HS-5 (cell line): ENCODE measurements at places on chromosomes 7 and 10.

DNA sequence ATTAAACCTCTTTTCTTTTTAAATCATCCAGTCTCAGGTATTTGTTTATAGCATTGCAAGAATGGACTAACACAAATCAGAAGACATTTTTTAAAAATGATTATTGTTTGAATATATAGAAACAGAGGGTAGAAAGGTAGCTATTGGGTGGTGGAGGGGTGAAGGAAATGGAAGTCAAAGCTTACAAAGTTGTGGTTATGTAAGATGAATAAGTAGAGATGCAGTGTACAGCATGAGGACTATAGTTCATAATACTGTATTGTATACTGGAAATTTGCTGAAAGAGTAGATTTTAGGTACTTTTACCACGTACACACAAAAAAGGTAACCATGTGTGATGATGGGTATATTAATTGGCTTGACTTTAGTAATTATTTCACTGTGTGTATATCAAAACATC, 144.0 kb upstream of the FAM3C start:
- DNase-seq = no peak

- DNase-seq = no peak
Measured at GRCh38 chr10:58350619-58351323, 16.0 kb downstream of the UBE2D1 start.

GRCh38 chr7:44087911-44088838, 5.8 kb upstream of the POLM start:
- DNase-seq = peak; percentile 99

DNA sequence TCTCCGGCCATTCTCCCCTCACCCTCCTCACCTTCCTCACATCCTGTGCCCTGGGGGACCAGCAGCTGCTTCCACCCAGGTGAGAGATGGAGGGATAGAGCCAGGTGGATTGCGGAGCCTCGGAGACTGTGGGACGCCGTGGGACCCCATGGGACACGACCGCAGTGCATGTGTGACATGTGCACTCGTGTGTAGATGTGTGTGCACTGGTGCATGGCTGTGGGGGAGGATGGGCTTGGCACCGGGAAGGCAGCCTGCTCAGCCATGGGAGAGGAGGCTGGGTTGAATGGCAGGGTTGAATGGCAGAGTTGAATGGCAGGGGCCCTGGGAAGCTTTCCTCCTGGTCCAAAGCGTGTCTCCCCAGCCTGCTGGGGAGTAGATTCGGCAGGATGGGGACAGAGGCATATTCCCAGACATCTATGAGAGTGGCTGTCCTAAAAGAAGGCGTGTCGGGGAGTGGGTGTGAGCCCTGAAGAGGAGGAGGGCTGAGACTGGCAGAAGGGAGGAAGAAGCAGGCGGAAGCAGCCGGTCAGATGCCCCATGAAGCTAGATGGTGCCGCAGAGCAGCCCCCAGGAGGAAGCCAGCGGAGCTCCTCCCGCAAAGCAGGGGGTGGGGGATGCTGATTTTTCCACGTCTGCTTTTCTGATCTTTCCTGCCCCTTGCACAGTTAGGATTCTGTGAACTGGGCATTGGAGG, 815 bp downstream of the GIMAP8 start:
- no peak for DNase-seq

- DNase-seq = no peak
Measured at GRCh38 chr7:25820432-25821040, 331.5 kb upstream of the NFE2L3 start.

GRCh38 chr10:51250278-51250920, 176.1 kb downstream of the PRKG1 start:
- DNase-seq = no peak

- DNase-seq = peak; percentile 75
Measured at GRCh38 chr10:133292919-133293809, 15.5 kb downstream of the TUBGCP2 start.

DNA sequence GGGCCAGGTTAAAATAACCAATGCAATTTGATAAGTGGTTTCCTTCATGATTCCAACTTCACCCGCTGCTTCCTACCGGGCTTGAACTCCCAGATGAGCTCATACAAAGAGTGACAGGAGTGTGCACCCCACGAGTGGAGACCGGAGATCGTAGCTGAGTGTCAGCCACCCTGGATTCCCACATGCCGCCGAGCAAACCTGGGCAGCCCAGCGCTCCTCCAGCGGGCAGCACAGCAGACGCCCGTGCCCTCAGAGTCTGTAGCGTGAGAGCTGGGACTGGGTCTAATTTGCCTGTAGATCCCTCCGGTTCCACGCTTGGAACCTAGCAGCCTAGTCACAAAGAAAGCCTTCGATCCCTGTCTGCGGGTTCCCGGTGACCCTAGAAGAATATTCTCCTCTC, 476.1 kb upstream of the MGMT start:
- DNase-seq = no peak

DNA sequence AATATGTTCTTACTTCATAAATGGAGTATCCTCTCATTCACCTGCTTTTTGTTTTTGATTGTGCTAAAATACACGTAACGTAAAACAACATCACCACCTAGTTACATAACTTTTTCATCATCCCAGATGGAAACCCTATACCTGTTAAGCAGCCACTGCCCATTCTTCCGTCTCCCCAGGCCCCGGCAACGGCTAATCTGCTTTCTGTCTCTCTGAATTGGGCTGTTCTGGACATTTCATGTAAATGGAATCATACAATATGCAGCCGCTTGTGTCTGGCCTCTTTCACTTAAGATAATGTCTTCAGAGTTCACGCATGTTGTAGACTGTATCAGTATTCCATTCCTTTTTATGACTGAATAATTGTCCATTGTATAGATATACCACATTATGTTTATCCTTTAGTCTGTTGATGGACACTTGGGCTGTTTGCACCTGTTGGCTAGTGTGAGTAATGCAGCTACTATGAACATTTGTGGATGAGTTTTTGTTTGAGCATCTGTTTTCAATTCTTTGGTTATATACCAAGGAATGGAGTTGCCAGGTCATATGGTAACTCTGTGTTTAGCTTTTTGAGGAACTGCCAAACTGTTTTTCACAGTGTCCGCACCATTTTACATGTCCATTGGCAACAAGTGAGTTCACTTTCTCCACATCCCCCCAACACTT, 14.1 kb upstream of the SUN1 start:
- DNase-seq = peak; percentile 79

DNA sequence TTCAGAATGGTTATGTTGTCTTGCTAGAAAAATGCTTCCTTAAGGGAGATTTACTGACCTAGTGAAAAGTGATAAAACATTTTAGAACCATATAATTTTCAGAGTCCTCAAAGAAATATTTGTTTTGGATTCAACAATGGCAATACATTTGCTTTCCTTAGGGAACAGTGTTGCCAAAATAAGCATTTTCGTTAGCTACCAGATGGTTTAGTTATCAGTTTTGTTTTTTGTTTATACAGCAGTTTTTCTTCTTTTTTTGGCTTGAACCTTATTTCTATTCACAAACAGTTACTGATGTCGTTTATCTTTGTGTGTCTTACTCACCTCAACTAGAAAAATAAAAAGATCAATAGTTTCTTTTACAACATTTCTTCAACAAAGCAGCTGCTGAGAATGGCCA, 48.6 kb downstream of the EXOC4 start:
- DNase-seq = no peak

GRCh38 chr7:35849158-35849831, 48.4 kb downstream of the SEPTIN7 start:
- no peak for DNase-seq
